ENCODE measurements at places on chromosomes 16 and 17.

DNA sequence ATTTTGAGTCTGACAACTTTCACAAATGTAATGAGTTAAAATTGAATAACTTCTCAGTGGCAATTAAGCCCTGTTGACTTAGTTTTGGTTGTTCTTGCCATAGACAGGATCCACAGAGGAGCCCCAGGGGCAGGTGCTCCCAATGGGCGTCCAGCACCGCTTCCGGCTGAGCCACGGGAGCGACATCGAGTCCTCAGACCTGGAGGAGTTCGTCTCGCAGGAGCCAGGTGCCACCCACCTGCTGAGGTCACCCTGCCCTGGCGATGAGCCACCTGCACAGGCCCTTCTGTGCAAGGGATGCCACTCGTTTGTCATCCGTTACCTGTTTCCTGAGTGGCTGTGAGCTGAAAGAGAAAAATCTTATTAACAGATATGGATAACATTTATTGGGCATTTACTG lies 10.7 kb downstream of the CCDC40 start:
- DNase-seq = no peak

DNA sequence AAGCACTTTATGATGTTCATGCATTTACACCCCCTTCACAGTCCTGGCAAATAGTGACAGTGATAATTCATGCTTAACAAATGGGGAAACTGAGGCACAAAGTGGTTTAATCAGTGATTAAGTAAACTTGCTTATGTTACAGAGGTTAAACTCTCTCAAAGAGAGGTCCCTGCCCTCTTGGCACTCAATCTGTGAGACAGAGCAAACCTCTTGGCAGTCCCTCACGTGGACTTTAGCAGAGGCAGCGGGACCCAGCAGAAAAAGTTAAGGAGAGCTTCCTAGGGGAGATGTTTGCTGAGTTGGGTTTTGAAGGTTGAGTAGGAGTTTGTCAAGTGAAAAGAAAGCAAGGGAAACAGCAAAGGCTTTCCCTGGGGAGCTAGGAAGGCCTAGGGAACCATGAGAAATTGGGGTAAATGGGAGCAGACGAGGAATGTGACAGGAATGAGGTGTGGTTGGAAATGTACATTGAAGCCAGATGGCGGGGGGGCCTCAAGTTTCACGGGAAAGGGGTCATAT lies 10.7 kb downstream of the SOCS1 start:
- DNase-seq = no peak

DNA sequence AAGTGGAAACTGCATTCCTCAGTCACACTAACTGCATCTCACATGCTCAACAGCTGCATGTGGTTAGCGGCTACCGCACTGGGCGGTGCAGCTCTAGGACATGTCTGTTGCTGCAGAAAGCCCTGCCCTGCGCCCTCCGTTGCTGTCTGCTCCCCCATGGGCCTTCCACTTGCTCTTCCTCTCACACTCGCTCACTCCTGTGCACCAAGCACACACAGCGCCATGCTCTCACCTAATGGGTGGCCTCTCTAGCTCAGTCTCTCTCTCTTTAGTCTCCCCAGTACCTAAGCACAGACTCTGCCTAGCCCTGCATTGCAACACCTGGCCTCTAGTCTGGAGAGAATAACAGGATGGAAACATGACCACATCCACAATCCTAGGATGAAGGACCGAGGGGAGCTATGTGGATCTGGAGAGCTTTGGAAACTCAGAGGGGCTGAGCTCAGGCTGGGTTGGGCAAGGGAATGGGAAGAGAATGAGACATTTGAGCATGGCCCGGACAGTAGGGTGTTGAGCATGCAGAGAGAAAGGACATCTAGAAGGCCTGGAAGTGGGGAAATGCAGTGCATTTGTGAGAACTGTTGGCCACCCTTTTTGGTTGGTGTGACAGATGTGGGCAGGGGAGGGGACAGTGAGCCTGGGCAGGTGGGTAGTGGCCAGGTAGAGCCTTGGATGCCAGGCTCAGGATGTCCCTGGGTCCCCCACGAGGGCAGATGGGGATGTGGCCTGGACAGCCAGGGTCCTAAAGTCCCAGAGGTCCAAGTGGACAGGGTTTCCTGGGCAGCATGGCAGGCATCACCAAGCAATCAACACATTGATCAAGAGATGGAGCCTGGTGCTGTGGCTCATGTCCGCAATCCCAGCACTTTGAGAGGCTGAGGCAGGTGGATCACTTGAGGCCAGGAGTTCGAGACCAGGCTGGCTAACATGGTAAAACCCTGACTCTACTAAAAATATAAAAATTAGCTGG lies 16.1 kb downstream of the SGCA start:
- DNase-seq = no peak

- no peak for DNase-seq
These were observed 50.1 kb downstream of the KLHDC4 start for GRCh38 chr16:87715658-87716057.
